ENCODE measurements at places on chromosomes 2 and 18.

DNA sequence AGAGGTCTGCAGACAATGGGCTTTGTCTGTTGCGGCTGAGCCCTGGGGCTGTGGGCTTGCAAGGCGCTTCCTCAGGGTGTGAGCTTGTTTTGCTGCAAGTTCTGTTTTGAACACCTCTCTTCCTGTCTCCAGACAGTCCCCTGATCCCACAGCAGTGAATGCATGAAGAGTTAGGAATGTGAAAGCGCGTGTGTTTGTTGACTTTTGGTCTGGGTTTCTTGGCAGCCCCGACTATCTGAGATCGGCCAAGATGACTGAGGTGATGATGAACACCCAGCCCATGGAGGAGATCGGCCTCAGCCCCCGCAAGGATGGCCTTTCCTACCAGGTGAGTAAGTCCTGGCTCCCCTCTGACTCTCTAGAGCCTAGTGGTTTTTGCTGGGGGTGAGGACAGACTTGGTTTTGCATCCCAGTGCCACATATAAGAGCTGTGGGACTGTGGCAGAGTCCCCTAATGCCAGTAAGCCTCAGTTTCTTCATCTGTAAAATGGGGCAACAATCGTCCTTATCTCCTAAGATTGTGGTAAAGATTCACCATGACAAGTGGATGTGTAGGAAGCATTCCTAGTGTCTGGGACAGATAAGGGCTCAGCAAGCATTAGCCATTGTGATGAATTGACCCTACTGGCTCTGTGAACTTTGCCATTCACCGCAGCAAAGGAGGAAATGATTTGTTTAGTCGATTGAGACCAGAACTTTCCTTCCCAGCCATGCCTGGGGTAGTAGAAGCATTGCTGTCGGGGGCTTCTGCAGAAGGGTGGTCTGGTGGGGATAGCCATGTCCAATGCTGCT lies 3.0 kb downstream of the LBH start:
- no peak for DNase-seq

DNA sequence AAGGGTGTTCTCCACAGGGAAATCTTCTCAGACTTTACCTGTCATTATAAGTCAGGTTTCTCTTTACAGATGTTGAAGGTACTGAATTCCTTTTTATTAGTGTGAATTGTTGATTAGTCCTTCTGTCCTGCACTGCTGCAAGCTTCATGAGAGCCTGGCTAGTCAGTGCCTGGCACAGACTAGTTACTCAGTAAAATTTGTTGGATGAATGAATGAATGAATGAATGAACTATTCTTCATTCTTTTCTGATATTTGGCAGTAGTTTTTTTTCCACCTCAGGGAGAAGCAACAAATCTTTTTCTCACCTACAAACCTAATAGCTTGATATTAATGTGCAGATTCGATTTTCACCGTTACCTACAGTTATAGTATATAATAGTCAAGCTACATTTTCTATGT lies 64.3 kb downstream of the ACVR2A start:
- DNase-seq = no peak

DNA sequence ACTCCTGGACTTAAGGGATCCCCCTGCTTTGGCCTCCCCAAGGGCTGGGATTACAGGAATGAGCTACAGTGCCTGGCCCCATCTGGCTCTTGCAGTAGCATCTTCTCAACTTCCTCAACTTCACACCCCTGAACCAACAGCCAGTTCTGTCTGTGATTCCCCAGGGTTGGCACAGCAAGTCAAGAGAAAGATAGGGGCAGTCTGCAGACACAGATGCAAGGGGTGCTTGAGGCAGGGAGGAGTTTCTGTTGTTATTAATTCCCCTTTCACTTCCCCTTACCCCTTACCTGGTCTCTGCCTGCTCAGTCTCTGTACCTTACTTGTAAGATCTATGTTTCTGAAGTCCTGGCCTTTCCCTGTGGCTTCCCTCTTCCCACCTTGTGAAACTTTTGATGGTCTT lies 54.1 kb upstream of the MEX3C start:
- no peak for DNase-seq

DNA sequence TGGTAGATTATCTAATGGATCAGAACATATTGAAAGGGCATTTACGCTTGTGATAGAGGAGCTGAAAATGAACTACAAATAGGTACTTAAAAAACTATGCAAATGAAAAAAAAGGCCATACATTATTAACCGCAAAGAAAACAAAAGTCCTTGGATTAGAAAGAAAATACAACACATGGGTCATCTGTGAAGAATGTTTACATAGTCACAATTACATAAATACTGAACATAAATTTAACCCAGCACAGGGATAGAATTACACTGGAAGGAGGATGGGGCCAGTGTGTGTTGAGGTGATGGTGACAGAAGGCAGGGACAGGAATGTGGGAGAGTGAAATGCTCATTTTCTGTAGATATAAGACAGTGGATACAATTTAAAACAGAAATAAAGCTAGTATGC lies 6.6 kb downstream of the NTSR2 start:
- DNase-seq = no peak

DNA sequence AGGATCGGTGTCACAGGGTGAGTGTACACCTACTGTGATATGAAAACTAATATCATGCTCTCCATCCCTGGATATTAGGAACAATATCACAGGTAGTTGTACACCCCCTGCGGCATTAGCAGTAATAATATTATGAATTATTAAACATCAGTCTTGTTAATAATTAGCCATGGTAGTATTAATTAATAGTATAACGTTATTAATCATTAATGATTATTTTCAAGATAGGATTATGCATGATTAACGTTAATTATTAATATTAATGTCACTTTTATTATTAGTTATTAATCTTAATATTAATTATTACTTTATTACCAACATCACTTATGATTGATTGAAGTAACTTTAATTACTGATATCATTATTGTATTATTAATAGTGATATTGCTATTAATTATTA lies 26.2 kb upstream of the NAGK start:
- no peak for DNase-seq

DNA sequence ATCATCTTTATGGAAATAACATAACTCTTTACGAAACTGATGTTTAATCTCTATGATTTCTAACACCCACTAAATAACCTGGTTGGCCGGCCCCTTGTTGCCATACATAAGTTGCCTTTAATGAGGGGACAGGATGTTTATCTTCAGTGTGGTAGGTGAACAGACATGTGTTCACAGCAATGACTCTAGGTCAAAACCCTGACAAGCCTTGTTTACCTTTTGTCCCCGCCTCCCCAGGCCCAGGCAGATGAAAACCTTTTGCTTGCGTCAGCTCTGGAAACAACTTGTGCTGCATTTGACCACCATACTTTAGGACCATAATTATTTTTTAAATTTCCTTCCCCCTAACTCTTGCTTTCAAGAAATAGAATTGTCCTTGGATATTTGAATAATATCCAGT lies 2.9 kb upstream of the DSG4 start:
- no peak for DNase-seq

GRCh38 chr2:239006622-239007285 lies 158.9 kb downstream of the TWIST2 start:
- no peak for DNase-seq

- no peak for DNase-seq
Observed at GRCh38 chr2:95314598-95314963, 17.4 kb downstream of the KCNIP3 start.

GRCh38 chr2:241316825-241317224 lies 1.1 kb downstream of the SEPTIN2 start:
- DNase-seq = no peak

- no peak for DNase-seq
Observed at GRCh38 chr2:195820373-195820772, 163.3 kb downstream of the SLC39A10 start.

- no peak for DNase-seq
Observed at GRCh38 chr18:38616306-38616705, 1050.7 kb upstream of the CELF4 start.

GRCh38 chr2:120523766-120524165 lies 177.8 kb downstream of the INHBB start:
- no peak for DNase-seq

- no peak for DNase-seq
Observed at GRCh38 chr2:240300261-240300821, 135.1 kb upstream of the GPC1 start.

- DNase-seq = no peak
Observed at GRCh38 chr2:105876191-105876590, 131.5 kb downstream of the NCK2 start.

GRCh38 chr2:39981883-39982311 lies 202.8 kb upstream of the THUMPD2 start:
- no peak for DNase-seq

GRCh38 chr2:96239745-96240264 lies 26.0 kb downstream of the TMEM127 start:
- DNase-seq = no peak

DNA sequence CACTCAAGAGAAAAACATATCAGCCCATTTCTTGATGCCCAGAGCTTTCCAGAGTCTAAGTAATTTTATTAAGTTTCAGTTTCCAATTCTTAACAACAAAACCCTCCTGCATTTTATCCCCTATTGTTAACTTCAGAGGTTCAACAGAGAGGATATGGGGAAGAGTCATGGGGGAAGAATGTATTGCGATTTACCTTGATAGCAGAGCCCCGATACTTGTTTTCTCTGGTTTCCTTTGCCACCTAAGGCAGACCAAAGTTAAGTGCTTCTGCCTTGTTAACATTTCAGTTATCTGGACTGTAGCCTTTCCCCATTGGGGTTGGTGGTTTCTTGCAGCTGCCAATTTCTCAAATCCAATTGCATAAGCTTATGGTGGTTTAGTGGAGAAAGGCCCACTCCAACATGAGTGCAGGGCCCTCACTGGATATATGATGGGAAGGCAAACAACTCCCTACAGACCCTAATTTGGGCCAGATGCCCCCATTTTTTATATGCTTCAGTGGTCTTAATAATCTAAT lies 82.0 kb upstream of the ITGB6 start:
- DNase-seq = no peak

DNA sequence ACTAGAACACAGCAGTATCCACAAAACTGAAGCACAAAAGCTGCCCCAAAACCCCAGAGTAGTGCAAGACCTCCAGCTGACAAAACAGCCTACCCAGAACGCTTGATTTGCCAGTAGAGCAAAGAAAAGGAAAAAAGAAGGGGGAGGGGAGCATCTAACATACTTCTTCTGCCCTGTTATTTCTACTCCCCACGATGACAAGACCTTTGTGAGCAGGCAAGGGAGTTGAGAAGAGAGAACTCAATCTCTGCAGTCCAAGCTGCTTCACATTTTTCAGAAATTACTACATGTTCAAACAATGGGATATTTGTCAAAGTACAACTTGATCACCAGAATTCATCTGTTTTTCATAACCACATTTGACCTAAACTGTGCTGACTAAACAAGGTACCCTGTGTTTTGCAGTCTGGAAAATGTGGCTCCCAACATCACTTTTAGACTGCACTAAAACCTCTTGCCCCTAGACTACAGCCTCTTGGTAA lies 286.7 kb downstream of the EXOC6B start:
- no peak for DNase-seq

DNA sequence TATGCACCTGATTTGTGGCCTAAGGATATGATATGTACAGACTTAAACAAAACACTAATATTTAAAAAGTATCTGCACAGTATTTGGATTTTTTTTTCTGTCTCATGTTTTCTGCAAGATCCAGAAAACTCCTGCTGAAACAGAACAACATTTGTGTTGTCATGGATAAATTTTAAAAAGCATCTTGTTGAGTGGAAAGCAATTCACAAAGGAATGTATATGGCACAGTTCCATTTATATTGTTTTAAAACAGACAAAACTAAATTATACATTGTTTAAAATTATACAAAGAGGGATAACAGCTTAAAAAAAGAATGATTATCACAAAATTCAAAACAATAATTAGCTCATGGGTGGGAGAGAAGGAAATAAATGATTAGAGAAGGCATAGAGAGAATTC lies 193.5 kb downstream of the PPP1R1C start:
- no peak for DNase-seq

GRCh38 chr18:59765343-59765742 lies 68.1 kb upstream of the CCBE1 start:
- DNase-seq = no peak

Data from head of caudate nucleus (tissue), 42 donors.